NCI-H526 treated with DMSO at 0.1 percent for 48 hours (cell line): ENCODE measurements at places on chromosomes 7 and 10.

GRCh38 chr7:13414661-13415107, 574.8 kb downstream of the ETV1 start:
- DNase-seq: no peak

DNA sequence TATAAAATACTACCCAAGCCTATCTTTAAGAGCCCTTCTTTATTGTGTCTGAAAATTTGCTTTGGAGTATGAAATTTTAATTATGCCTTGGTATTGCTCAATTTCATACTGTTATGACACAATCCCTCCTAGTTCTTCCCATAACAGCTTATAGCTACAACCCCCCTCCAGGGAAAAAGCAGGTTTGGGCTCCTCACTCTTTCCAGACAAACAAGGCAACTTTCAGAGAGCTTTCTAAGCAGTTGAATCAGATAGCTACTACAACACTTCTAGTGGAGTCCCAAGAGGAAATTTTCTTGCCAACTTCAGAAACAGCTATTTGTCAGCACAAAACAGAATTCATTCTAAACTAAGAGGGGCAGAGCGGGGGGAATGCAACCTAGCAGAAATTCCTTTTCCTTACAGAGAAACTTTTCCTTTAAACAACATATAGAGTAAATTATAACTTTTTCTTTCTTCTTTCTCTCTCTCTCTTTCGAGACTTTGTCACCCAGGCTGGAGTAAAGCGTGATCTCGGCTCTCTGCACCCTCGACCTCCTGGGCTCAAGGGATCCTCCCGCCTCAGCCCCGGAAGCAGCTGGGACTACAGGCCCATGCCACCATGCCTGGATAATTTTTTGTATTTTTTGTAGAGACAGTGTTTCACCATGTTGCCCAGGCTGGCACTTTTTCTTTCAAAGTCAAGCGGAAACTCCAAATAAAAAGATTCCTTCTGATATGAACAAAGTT, 26.0 kb upstream of the JMJD1C start:
- DNase-seq: no peak

GRCh38 chr10:13483951-13484350, 44.9 kb downstream of the BEND7 start:
- no peak for DNase-seq

DNA sequence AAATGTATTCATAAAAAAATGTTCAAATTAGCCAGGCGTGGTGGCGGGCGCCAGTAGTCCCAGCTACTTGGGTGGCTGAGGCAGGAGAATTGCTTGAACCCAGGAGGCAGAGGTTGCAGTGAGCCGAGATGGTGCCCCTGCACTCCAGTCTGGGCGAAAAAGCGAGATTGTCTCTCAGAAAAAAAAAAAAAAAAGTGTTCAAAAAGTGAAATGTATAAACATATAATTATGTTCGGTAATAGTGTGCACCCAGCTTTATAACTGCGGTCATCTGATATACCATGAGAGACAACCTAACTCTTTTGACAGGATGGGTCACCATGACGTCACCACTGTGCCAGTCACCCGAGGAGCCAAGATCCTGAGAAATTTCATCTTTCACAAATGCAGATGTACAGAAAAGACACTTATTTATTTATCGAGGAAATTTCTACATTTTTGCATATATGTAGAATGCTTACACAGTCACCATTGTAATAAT, 594 bp upstream of the RP9 start:
- peak; percentile 54 for DNase-seq

GRCh38 chr10:75910032-75910431, 478.6 kb downstream of the LRMDA start:
- DNase-seq: no peak

- no peak for DNase-seq
These were observed 82.5 kb downstream of the TMEM168 start for GRCh38 chr7:112707655-112708054.

DNA sequence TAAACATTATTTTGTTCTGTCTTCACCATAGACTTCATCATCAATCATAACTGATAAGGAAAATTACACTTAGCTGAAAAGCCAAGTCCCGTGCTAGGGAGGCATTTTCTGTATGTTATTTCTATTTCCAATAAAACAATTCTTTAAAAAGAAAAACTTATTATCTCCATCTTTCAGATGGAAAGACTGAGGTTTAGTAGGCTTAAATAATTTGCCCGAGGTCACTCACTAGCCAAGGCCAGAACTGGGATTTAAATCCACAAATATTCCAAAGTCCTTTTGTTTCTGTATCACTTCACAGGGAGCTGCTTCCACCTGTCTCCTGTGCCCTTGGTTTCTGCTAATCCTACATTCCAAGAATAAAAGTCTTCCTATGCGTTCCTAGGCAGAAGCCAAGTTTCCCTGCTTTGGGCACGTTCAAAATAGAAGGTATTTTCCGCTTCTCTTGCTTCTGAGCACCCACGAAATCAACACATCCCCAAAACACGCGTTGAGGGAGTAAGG, 732 bp downstream of the CPVL start:
- DNase-seq: no peak

- DNase-seq: no peak
These were observed 80.7 kb downstream of the MAD1L1 start for GRCh38 chr7:2151801-2152612.

- DNase-seq: no peak
These were observed 27.3 kb upstream of the ANK3 start for GRCh38 chr10:60417024-60417423.

GRCh38 chr10:133377818-133378250, 1.2 kb upstream of the PAOX start:
- DNase-seq: no peak

DNA sequence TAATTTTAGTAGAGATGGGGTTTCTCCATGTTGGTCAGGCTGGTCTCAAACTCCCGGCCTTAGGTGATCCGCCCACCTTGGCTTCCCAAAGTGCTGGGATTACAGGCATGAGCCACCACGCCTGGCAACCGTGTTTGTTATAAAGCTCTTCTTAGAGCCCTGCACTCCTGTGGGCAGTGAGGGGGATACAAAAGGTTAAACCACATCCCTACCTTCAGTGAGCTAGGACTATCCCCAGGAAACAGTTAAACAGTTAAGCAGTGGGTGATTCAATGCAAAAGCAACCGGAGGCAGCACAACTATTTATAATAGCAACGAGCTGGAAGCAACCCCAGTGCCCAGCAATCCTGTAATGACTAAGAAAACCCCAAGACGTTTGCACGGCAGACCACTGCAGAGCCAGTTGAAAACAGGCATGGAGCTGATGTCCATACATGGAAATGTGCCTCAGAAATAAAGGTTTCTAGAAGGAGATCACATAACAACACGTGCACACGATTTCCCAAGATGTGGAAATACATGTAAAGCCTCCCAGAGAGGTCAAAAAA, 107.2 kb upstream of the LYZL2 start:
- DNase-seq: no peak

- no peak for DNase-seq
These were observed 198.0 kb downstream of the KIAA1217 start for GRCh38 chr10:24406809-24407483.

DNA sequence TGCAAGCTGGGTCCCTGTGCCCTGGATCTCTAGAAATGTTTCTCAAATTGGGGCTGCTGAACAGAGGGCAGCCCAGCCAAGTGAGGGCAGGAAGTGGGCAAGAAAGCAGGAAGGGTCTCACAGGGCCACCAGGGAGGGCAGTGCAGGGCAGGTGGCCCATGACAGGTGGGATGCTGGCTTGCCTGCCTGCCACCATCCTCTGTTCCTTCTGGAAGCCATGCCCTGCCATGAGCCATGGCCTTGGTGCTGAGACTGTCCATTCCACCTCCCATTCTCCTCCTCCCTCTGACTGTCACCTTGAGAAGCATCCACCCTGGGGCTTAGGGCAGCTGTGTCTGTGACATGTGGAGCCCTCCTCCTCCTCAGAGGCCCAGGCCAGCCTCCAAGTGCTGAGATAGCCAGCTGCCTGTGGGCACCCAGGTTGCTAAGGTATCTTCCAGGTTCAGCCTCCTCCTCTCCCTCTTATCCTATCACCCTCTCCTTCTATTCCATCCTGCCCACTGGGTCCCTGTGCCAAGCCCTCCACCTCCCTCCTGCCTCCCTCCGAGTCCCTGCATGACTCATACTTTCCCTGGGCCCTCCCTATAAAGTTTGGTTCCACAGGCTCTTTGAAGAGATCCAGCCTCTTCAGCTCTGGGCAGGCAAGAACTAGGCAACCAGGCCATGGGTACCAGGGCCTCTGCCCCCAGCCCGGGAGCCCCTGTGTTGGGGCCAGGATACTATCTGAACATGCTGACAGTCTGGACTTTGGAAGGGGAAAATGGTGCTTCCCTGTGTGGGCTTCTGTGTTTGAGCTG, 1.3 kb downstream of the VSIR start:
- no peak for DNase-seq

- DNase-seq: no peak
These were observed 8.9 kb downstream of the DENND11 start for GRCh38 chr7:141693082-141693481.

- no peak for DNase-seq
These were observed 4.1 kb downstream of the BAIAP2L1 start for GRCh38 chr7:98396768-98397167.

DNA sequence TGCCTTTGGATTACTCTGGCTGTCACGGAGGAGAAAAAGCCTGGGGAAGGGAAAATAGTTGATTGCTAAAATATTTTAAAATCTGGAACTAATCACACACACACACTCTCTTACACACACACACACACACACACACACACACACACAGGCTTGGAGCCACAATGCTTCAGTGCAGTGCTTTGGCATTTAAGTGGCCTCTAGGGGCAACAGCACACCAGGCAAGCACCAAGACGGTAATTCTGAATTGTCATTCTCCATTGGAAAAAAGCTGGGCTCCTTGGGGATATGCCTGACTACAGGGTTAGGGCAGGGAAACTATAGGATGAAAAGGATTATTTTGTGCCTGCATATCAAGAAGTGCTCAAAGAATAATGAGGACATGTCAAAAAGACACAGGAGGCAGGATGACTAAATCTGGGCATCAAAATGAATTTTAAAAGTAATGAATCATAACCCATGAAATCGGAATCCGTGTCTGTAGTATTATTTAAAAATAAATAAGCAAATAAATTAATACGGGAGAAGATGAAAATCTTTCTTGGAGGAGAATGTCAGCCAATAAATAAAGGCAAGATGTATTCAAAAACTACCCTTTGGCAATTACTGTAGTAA, 30.4 kb upstream of the DDC start:
- DNase-seq: peak; percentile 15

DNA sequence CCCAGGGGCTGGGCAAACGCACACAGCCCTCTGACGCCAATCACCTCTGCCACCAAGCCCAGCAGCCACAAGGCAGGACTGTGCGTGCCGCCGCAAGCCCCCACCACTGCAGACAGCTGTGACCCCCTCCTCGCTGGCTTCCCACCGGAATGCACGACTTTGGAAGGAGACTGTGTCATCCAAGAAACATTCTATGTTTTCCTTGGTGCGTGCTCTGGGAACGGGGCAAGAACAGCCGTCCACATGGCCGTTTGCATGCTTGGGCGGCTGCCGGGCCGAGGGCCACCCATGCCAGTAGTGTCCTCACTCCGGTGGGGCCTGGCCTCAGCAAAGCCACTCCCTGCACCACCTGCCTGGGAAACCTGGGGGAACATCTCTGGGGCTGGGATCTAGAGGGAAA, 17.6 kb upstream of the ELN start:
- no peak for DNase-seq

DNA sequence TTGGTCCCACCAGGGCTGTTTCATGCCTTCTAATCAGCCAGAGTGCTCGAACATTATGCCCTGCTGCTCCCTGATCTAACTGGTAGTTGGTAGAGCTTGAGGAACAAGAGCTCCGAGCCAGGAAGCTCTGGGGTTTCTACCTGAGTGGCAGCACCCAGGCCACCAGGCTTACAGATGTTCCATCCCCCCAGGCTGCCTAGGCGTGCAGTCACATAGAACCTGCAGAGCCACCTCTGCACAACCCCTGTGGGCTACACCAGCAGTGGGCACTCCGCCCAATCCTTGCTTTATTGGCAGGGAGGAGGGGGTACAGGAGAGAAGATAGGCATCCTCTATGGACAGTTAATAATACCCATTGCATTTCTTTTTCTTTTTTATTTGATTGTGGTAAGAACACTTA, 21.8 kb downstream of the MAP3K8 start:
- DNase-seq: no peak

DNA sequence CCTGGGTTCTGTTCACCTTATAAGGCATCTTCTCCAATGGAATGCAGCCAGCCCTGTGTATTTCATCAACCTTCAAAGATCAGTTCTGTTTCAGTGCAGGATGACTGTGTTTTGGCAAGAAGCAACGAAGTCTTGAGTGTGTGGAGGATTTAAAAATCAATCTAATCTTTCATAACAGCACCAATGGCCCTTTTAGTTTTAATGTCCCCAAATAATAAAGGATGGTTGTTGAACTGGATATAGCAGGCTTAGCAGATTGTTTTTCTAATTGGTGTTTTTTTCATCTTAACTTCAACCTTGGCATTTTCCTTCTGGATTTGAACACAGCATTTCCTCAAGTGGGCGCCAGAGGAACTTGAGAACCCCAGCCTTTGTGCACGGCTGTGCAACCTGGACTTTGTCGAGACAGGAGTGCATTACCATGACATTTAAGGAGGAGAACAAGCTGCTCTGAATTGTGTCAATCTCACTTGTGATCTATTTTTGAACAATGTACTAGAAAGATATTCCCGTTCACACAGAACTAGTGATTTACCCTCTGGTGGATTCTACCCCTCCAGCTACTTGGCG, 313.3 kb upstream of the AKR1E2 start:
- DNase-seq: no peak

DNA sequence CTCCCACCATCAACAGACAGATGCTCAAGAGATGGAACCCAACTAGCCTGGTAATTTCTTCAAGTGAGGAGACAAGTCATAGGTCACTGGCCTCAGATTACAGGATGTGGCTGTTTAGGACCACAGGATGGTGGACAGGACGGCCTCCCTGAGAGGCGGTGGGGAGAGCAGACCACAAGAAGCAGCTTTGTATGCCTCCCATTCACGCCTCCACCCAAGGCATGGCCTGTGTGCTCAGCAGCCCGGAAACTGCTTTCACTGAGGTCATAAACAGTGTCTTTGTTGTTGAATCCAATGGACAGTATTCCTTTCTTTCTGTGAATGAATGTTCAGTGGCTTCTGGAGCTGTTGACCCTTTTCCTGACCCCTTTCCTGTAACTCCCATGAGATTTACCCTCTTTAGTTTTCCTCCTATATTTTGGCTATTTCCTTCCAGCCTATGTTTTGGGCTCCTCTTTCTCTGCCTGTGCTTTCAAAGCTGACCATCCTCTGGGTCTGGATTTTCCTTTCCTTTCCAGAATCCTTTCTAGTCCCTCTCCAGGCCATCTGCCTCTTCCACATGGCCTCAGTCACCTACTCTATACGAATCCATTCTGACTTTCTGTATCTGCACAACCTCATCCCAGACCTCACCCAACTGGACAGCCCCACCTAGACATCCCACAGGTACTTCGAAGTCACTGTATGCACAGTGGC, 32.4 kb upstream of the INPP5F start:
- no peak for DNase-seq
